HuH-7.5 (cell line): ENCODE measurements at places on chromosomes 6 and 20.

DNA sequence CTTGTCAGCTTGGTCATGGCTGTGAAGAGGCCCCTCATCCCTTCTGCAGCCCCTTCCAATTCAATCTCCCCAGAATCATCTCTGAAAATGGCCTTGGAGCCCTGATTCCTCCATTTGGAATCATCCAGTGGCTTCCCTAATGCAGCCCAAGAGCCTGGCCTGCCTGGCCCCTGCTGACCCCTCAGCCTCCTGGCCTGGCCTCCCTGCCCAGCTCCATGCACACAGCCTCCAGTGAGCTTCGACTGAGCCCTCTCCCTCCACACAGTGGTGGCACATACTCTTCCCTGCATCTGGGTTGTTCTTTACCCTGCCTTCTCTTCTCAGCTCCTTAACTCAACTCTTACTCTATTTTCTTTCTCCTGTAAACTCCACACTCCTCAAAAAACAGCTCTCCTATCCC, 120.9 kb downstream of the ANKRD60 start:
- DNase-seq = no peak

GRCh38 chr6:2861060-2861821, 19.6 kb upstream of the SERPINB1 start:
- DNase-seq = no peak

GRCh38 chr6:24933868-24934401, 1.8 kb downstream of the RIPOR2 start:
- DNase-seq = no peak

GRCh38 chr6:34970488-34970887, 81.4 kb downstream of the ANKS1A start:
- no peak for DNase-seq

DNA sequence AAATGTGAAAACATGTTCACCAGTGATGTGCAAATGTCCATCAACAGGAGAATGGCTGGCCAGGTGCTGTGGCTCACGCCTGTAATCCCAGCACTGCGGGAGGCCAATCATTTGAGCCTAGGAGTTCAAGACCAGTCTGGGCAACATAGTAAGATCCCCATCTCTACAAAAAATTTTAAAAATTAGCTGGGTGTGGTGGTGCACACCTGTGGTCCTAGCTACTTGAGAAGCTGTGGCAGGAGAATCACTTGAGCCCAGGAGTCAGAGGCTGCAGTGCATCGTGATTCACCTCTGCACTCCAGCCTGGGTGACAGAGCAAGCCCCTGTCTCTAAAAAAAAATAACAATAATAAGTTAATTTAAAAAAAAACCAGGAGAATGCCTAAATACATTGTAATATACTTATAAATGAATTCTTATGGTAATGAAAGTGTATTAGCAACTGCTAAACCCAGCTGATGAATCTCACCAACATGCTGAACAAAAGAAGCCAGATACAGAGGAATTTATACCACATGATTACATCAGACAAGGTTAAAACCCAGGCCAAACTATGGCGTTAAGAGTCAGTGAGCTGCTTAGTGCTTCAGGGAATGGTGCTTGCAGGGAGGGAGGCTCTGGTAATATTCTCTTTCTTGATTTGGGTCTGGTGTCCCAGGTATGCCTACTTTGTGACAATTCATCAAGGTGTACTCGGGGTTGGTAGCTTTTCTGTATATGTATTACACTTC, 36.4 kb downstream of the RPP40 start:
- DNase-seq = no peak
